ENCODE measurements at places on chromosomes 13 and 19.

DNA sequence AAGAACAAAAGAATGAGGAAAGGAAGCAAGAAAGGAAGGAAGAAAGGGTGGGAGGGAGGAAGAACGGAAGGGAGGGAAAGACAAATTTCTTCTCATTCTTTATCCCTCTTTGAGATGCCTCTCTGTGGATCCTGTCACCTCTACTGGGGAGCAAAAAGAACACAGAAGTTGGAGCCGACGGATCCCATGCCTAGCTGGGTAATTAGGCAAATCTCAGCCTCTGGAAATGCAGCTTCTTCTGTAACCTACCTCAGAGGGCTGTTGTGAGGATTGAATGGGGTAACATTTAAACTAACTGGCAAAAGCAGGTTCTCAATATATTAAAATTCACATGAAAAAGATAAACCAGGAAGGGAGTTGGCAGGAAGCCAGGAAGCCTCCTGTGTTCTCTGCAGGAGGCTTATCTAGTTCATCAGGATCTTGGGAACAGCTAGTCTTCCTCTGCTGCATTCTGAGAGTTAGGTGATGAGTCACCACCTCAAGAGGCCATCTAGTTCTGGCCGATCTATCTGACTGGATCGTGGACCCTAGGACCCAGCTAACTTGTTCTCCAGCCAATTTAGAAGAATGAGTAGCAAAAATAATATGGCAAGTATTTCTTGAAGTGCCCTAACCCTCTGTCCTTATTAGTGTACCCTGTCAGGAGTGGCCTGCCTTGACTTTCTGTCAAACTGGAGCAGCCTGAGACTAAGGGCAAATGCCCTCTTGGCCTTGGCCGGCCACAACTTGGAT lies 15.2 kb upstream of the CPB2 start:
- DNase-seq = no peak

DNA sequence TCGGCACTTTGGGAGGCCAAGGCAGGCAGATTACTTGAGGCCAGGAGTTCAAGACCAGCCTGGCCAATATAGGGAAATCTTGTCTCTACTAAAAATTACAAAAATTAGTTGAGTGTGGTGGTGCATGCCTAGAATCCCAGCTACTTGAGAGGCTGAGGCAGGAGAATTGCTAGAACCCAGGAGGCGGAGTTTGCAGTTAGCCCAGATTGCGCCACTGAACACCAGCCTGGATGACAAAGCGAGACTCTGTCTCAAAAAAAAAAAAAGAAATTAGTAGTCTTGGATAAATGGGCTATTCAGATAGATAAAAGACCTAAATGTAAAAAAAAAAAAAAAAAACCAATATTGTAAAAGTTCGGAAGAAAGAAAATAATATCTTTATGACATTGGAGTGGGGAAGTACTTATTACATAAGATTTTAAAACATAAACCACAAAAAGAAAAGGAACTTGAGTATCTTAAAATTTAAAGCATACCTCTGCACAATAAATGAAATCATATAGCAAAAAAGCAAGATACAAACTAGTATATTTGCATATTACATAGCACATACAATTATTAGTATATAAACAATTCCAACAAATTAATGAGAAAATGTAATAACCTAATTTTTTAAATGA lies 26.7 kb upstream of the RNASEH2B start:
- DNase-seq = no peak

GRCh38 chr19:30175987-30176386 lies 196.2 kb upstream of the ZNF536 start:
- no peak for DNase-seq

GRCh38 chr13:63190219-63190618 lies 1774.6 kb upstream of the PCDH20 start:
- no peak for DNase-seq

GRCh38 chr19:52270266-52270885 lies 989 bp downstream of the ZNF766 start:
- DNase-seq = no peak

DNA sequence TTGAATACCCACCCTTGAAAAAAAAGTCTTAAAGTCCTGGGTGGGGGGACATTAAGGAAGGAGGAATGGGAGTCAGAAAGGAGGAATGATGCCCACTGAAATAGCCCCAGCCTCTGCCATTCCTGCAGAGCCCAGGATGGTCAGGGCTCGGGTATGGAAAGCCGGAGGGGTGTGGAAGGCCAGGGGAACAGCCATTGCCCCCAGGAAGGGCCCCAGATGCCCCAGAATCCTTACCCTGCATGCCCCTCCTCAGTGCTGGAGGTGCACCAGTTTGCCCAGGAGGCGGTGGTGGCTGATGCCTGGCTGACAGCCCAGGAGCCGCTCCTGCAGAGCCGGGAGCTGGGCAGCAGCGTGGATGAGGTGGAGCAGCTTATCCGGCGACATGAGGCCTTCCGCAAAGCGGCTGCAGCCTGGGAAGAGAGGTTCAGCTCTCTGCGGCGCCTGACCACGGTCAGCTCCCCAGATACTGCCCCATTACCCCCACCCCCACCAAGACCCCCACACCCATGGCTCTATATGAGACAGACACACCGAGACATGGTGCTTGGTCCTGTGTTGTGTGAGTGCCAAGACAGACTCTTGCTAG lies 10.7 kb upstream of the SHKBP1 start:
- no peak for DNase-seq

DNA sequence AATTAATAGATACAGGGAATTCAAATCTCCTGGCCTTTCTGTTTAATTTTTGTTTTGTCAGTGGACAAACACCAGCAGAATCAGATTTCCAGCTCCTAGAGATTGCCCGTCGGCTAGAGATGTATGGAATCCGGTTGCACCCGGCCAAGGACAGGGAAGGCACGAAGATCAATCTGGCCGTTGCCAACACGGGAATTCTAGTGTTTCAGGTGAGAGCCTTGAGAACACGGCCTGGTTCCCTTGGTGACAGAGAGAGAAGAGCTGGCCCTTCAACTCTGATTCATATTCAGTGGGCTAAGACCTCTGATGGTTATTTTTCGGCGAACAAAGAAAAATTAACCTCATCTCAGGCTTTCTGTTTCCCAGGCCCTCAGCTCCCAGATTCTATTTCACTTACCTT lies 191.3 kb downstream of the STK24 start:
- no peak for DNase-seq

DNA sequence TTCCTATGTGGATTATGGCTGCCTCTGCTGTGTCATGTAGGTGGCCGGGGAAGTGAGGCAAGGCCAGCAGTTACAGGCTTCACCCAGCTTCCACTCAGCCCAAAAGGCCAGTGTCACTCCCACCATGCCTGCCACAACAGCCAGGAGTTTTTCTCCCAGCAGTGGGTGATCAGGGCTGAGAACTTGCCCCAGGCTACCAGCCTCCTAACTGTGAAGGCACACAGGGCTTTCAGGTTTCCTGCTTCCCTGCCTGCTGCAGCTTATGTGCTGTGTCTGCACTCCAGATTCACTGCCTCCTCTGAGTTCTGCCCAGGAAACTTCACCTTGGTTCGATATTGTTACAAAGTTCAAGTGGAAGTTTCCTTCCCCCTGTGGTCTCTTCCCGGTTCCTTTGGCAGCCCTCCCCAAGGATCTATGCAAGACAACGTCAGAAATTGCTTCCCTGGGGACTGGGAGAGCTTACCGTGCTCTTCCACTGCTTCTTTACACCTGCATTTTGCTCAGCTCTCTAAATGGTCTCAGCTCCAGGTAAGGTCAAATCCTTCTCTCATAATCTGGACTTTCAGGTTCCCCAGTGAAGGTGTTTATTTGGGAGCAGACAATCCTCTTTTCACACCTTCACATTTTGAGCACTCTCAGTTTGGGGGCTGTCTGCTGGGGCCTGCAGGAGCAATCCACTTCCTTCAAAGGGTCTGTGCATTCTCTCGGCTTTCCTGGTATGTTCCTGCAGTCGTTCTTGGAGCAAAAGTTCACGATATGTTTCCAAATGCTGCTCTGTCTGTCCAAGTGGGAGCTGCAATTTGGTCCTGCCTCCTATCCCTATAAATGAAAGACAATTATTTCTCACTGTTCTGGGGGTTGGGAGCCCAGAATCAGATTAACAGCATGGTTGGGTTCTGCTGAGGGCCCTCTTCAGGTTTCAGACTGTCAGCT lies 1730.1 kb upstream of the PRR20A start:
- no peak for DNase-seq

GRCh38 chr13:94217370-94217769 lies 262.1 kb downstream of the DCT start:
- DNase-seq = peak; percentile 92

- no peak for DNase-seq
Observed at GRCh38 chr19:51693260-51693659, at the start of gene SPACA6. Gene SPACA6, plus strand, starts transcription at chr19:51693330. Its CDS starts 197 bp downstream, at chr19:51693527.

DNA sequence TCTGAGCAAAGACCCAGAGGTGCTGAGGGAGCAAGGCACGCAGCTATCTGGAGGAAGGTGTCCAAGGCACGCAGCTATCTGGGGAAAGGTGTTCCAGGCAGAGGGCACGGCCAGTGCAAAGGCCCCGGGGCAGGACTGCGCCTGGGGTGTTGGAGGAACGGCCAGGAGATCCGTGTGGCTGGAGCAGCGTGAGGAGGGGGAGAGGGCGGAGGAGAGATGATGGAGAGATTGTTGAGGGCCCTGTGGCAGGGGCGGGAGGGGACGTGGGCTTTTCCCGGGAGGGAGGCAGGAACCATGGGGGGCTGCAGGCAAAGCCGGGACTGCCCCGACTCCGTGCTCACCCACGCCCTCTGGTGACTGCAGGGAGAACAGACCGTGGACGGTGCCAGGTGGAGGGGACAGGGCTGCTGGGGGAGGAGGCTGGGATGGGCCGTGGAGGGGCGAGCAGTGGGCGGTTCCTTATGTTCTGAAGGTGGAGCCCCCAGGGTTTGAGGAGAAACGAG lies 13.3 kb upstream of the MISP start:
- DNase-seq = no peak

GRCh38 chr13:40585911-40586471 lies 80.5 kb downstream of the FOXO1 start:
- peak; percentile 82 for DNase-seq

GRCh38 chr13:28510542-28510941 lies 15.6 kb upstream of the FLT1 start:
- DNase-seq = no peak

DNA sequence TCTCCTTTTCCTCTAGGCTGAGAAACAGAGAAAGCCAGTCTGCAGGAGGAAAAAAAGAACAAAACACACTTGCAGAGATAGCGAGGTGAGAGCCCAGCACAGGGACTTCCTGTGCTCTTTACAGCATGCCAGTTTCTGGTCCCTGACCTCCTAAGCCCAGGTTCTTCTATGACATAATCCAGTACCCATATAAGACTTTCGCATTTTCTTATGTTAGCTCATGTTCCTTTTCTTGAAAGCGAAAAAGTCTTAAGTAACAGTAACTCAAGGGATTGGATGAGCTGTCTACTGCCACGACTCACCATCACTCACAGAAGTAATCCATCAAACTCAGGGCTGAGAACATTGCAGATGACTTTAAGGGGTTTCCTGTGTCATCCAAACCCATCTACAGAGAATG lies 17.4 kb downstream of the CCDC70 start:
- DNase-seq = no peak

DNA sequence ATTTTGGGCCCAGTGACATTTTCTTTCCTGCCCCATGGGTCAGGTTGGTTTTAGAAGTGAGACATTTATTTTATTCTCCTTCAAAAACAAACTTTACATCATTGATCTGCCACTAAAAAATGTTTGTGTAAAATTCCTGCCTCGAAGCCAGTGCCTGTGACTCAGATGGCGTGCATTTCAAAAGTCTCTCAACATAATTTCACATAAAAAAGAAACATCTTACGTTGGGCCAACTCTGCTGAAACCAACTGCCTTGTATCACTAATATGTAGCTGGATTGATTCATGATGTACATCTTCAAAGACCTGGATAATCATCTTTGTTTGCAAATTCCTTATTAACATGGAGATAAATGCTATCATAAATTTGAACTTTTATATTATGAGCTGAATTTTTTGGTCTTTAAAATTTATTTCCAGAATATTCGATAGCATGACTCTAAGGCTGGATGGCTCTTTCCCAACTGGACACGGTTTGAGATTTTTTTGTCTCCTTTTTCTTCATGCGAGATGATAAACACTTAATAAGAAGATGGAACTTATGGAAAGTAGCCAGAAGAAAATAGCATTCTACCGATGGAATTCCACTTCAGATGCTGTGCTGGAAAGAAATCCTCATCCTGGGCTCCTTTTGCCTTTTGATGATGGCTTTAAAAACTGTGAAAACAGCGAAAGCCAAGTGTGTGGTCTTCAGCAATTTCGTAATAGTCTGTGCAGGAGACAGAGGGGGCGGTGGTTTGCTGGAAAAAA lies 420.5 kb downstream of the FGF9 start:
- DNase-seq = no peak

DNA sequence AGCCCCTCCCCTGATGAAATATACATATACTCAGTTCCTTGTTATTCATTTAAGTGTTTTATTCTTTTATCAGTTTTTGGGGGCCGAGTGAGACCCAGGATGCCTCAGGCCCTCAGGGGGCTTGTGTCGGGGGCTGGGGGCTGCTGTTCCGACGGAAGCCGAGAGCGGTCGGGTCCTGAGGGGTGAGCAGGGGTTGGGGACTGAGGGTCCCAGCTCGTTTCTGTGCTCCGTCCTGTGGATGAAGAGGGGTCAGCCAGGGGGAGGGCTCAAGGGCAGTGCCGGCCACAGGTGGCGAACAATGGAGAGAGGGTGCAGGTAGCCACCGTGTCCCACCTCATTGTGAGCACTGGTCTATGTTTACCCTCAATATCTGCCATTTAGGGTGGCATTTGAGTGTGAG lies 1.9 kb downstream of the PCP2 start:
- DNase-seq = no peak

- DNase-seq = no peak
Observed at GRCh38 chr19:8403820-8404109, 9.3 kb upstream of the MARCHF2 start.

- DNase-seq = peak; percentile 38
Observed at GRCh38 chr19:29942404-29943261, 594 bp downstream of the URI1 start.

DNA sequence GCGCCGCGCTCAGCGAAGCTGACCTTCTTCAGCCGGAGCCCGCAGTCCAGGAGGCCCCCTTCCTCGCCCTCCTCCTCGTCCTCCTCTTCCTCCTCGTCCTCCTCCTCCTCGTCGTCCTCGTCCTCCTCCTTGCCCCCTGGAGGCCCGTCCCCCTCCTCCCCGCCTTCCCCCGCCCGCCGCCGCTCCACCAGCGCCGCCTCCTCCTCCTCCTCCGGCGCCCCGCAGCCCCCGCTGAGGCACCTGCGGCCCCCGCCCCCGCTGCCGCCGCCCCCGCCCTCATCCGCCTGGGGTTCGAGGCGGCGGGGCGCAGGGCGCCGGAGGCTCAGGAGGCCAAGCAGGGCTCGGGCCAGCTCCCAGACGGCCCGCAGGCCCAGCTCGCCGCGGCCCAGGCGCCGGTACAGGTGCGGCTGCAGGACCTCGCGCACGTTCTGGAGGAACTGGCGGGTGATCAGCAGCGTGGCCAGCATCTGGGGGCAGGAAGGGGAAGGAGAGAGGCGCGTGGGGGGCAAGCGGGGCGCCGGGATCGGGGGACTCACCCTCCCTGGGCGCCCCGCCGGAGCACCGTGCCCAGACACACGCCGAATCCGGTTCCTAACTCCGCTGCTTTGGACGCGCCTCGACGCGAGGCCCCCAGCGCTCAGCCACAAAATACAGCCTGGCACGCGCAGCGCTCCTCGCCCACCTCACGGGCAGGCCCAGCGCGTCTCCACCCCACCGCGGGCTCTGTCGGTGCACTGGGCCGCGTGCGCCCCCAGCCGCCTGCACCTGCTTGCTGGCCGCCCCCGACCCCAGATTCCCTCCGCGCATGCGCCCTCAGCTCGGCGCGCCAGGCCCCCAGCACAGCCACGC lies 5.9 kb downstream of the ANO8 start:
- no peak for DNase-seq

- DNase-seq = peak; percentile 11
Observed at GRCh38 chr13:100156788-100157187, 67.9 kb downstream of the PCCA start.

- no peak for DNase-seq
Observed at GRCh38 chr13:66977161-66977560, 253.0 kb downstream of the PCDH9 start.

Measured in foreskin melanocyte (primary cell).